ENCODE measurements at places on chromosomes 4 and X.

DNA sequence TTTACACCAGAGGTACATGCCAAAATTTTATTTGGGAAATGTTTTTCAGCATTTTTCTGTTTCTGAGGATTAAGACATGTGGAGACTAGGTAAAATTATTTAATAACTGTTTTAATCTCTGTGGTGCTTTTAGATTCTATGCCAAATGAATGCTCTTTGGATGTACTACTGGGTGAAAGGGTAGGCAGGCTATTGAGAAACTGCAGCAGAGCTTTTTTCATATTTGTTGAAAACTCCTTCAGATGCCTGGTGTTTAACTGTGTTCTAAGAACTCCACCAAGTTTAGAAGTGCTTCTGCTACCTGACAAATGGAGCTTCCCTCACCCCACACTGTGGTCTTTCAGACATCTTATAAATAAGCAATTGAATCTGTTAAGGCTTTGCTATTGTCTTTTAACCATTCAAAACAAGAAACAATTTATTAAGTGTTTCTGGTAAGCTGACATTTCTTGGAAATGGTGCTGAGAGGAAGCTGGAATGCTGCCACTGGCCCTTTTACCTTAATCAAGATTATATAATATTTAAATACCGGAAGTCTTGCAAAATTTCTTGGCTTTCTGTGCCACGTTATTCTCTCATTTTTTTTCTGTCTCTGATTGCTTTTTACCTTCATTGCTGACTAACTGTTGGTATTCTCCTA is 51.2 kb upstream of the CYSLTR1 start:
- DNase-seq, result no peak

DNA sequence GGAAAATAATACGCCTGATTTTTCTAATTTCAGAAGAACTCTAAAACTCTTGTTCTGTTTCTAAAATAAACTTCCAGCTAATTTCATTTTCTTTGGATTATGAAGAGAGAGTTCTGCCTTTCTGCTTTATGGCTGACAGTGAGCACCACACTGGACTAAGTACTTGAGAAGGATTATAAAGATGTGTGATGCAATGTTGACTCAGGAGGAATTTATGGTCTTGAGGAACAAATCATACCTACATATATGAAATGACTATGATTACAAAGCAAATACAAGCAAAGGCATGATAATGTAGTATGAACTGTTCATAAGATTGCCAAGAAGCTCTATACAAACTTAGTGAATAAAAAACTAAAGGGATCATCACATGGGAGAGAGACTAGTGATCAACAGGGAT is 13.0 kb upstream of the SLC25A5 start:
- no peak for DNase-seq

DNA sequence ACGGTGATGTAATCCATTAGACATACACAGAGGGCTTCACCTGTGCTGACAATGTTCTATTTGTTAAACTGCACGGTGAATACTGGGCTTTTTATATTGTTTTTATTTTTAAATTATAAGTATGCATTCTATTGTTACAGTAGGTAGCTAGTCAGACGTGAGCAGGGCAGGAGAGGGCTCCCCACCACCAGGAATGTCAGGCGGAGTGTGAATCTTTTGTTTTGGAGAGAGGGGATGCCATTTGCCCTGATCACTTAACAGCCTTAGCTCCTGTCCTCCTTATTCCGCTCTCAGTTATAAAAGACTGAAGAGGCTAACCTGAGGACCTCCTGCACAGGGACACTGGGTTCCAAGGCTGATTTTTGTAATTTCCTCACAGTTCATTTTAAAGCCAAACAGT is 151.6 kb upstream of the TAPT1 start:
- DNase-seq, result no peak

DNA sequence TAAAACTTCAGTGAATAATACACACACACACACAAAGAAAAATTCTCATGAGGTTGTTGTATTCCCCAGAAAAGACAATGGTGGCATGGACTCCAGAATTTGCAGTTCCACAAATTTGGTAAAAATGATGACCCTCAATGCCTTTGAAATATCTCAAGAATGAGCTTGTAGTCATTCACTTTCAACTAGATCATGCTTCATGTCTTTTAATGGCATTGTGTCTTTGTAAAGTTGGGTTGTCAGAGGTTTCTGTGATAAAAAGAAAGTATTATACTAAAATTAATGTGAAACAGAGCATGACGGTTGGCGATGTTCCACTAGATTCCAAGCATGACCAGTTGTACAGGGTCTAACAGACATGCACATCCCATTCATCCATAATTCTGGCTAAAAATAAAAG is 685.0 kb upstream of the FRG1 start:
- DNase-seq, result no peak

- DNase-seq, result no peak
Observed at GRCh38 chr4:111330786-111331185, 707.9 kb upstream of the PITX2 start.

DNA sequence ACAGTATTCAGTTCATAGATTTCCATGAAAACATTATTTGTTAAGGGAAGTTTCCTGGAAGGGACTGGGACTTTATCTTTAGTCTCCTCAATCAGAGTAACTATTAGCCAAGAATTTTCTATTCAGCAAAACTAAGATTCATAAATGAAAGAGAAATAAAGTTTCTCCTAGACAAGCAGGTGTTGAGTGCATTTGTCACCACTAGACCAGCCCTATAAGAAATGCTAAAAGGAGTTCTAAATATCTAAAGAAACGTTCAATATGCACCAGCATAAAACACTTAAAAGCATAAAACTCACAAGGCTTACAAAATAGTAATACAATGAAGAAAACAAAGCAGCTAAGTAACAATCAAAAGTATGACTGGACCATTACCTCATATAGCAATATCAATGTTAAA is 423.0 kb downstream of the TECRL start:
- DNase-seq, result no peak

DNA sequence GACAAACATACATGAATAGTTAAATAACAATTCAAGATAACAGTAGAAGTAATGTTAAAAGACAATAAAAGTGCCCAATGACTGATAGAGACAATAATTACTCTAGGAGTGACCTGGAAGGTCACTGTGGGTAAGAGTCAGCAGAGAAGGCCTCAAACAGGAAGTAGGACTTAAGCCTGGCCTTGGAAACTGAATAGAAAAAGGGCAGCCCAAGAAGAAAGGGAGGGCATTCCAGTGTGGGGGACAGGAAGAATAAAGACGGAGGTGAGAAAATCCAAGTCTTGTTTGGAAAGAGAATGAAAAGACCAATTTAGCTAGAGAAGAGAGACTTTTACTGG is 6.0 kb downstream of the P2RY4 start:
- no peak for DNase-seq

All from vagina (tissue), 2 donors.